HAP-1 (cell line): ENCODE measurements at places on chromosomes 6 and 20.

GRCh38 chr20:7933346-7933745 is 6.9 kb downstream of the HAO1 start:
- no peak for DNase-seq

DNA sequence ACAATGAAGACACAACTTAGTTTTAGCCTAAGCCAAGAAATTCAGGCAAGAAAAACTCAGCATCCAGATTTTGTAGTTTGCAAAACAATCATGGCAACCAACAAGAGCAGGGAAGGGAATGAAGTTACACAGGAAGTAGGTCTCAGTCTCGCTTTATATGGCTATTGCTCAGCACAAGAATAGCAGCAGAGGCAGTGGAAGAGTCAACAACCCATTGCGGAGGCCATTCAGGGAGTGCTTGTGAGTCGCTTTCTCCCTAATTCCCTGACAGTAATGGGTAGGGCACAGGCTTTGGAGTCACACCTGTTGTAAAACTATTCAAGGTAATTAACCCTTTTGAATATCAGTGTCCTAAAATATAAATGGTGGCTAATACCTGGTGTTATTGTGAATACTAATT is 238.5 kb downstream of the HDGFL1 start:
- DNase-seq: no peak

- DNase-seq: no peak
Measured at GRCh38 chr6:104201557-104201956, 658.2 kb downstream of the HACE1 start.

DNA sequence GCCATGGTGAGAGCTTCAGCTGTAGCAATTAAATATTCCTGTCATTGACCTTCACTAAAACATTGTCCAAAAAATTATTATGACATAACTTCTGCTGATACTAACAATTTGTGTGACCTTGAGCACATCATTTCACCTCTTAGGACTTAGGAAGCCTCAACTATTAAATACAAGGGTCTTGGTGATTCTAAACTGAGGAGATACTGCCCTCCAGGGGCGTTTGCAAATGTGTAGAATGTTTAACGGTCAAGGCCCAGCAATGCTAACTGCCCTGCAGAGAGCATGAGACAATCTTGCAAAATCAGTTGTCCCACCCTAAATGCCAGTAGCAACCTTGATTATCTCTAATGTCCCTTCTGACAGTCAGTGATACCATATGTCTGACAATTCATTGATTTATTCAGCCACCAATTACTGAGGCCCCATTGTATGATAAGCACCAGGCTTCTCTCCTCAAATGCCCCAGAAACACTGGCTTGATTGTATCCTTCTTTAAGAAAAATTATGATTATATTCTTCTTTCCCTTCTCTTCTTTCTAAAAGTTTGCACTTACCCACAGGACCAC is 284.1 kb upstream of the PLN start:
- peak; percentile 41 for DNase-seq

DNA sequence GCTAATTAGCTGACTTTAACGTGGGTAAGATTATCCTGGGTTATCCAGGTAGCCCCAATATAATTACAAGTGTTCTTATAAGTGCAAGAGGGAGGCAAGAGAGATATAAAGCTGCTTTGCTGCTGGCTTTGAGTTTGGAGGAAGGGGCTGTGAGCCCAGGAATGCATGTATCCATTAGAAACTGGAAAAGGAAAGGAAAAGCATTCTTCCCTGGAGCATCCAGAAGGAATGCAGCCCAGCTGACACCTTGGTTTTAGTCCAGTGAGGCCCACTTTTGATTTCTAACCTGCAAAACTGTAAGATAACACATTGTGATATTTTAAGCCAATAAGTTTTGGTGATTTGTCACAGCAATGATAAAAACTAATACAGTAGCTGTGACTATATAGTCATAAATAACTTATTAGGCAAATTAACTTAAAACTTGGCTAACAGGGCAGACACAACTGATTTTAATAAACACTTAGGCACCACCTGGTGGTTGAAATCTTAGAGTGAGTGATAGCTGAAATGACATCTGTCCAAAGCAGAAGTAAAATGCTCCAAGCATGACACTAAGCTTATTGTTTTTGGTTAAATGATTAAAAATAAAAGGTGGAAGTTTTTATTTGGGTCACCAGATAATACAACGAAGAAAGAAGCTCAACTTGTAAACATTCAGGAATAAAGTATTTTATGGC is 35.6 kb downstream of the ADGRF4 start:
- no peak for DNase-seq
